ENCODE measurements at places on chromosomes 12 and 14.

DNA sequence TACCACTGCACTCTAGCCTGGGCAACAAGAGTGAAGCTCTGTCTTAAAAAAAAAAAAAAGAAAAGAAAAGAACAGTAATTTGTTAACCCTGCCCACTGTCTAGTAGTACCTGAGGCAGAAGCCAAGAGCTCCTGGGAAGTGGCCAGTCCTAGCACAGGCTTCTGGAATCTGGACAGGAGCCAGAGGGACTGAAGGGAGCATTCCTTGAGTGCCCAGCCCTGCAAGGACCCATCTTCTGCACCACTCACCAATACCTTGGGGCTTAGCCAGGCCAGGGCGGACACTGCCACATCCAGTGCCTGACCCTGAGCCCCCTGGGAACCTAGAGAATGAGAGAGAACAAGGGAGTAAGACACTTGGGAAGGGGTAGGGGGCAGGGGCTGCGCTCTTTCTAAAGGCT is 33.7 kb downstream of the PARP2 start:
- DNase-seq, result no peak

DNA sequence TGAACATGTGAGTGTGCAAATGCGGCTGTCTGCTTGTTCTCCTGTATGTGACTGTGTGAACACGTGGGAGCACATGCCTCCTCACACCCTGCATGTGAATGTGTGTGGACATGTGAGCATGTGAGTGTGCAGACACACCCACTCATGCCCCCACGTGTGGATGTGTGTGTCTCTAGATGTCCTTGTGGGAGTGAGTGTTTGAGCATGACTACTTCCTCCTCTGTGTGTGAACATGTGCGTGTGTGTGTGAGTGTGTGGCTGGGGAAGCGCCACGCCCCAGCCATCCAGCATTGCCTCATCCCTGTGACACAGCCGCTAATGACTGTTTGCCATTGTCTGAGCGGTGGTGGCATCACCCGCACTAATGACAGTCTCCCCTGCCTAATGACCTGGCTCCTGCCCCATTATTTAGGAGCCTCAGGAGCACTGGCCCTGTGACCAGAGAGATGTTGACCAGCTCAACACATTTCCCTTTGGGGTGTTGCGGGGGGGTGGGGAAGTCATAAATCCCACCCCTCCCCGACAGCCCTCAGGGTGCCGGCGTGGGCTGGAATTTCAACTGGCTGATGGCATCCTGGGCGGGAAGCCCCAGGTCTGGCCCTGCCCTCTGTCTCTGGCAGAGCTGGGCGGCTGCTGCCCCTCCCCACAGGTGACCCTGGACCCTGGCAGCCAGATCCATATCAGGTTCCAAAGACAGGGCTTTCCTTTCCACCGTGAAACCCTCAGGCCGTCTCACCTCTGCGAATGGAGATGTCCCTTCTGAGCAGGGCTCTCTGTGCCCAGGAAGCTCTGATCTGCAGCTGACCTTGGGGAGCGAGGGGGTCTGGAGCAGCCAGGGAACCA is 11.5 kb upstream of the KRT80 start:
- DNase-seq, result no peak

DNA sequence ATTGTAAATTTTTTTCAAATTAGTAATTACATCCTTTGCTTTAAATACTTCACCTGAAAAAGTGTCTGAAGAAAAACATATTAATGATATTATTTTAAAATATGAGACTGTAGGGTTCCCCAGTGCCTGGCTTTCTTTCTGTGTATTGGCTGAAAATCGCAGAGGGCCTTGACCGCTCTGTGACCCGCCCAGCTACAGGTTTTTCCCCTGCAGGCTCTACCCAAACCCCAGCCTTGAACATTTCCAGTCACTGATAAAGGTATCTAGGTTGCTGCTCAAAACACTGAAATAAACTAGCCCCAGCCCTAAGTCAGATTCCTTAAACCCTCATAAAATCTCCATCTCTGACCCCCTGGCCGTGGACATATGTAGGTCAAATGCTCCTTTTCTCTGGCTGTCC is 11.9 kb downstream of the KLRG1 start:
- no peak for DNase-seq

DNA sequence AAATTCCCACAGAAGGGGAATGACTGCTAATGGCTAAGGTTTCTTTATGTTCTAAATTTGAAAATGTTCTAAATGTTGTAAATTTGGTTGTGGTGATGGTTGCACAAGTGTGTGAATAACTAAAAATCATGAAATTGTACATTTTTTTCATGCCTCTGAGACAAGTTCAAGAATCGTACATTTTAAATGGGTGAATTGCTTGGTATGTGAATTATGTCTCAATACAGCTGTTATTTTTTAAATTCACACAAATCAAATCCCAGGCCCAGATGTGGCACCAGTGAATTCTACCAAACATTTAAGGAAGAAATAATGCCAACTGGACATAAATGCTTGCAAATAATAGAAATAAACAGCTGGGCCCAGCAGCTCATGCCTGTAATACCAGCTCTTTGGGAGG is 28.6 kb upstream of the RND1 start:
- no peak for DNase-seq

DNA sequence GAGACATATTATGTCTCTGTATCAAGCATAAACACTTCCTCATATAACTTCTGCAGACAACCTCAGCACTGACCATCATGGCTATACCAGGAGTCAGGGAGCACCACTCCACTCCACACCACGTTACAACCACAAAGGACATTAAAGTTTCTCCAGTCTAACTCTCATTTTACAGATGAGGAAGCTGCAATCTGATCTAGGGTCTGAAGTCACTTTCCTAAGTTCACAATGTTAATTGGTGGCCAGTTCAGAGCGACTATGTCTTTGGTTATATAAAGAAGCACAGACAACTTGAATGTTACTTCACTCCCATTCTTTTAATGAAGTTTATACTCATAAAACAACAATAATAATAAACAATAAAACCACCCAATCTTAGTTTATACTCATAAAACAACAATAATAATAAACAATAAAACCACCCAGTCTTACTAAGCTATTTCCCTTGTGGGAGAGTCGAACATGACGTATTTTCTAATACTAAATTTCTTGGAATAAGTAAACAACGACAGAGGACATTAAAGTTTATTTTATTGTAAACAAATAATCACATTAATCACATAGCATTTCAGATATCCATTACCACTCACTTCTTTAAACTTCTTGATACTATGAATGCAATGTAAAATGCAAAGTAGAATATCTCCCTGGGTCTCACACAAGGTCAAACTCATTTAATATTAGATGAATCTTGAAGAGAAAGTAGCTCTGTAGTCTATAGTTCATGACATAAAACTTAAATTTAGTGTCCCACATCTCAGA is 72.4 kb upstream of the SSTR1 start:
- DNase-seq, result no peak

- DNase-seq, result no peak
Measured at GRCh38 chr14:46480817-46481216, 170.8 kb downstream of the RPL10L start.

GRCh38 chr12:92608151-92609091 is 94.4 kb upstream of the PLEKHG7 start:
- DNase-seq, result no peak

DNA sequence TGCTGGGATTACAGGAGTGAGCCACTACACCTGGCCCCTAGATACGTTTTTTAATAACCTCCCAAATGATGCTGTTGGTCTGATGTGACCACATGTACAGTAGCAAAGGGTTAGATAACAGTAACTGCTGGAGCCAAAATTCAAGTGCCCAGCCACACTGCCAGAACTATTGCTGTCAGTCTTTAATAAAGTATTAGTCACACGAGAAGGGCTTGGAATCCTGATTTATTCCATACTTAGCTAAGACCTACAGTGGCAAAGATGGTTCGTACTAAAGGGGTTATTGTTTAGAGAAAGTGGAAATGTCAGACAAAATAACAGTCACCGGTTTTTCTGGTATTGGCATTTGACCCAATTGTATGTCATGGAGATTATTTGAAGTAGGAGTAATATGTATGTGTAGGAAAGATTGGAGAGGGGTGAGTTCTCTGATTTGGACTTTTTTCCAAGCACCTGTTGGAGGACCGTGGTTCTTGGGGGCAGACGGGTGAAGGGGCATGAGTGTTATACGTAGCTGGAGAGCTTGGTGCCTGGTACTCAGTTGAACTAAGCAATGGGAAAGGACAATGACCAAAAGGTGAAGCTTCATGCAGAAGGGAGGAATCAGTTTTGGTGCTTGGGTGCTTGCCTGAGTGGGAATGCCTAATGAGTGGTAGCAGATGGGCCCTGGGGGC is 9.7 kb downstream of the TUBA1C start:
- no peak for DNase-seq

DNA sequence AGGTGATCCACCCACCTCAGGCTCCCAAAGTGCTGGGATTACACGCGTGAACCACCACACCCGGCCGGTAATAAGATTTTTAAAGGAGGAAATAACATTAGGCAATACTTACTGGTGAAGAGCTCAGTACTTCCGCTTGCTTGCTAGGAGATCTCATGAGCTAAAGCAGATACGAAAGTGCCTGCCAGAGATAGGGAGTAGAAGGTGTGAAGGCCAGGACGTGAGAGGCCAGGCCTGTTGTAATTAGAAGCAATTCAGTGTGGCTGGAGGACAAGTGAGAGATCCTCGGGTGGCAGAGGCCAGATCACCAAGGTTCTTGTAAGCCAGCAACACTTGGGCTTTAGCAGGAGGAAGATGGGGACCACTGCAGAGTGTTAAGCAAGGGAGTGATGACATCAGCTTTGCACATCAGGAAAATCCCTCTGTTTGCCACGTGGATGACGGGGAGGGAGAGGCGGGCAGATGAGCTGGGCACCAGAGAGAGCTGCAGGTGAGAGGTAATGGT is 7.6 kb downstream of the TECPR2 start:
- no peak for DNase-seq

DNA sequence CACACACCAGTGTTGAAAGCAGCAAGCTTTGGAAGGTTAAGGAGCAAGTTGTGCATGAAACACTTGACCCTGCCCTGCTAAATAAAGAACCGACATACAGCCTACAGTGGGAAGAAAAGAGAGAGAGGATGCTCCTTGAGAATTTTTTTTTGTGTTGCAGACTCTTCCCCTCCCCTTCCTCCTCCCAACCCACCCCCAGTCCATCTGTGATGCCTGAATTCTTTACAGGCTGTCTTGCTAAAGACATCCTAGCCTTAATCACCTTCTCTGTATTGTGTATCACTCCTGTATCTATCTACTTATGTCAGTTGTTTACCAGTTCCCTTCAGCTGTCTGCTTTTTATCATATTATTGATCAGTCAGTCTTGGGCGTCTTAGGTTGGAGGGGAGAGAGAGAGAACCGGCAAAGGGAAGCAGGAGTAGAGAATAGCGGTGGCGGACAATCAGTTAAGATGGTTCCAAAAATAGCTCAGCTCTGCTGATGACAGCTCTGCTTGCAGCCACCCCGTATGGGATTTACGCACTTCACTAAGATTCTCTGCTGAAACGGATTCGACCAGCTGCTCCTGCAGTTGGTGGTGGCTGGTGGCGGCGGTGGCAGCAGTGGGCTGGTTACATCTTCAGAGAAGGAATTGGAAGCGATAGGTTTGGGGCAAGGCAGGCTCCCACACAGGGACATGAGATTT is 664.7 kb downstream of the NRXN3 start:
- no peak for DNase-seq

GRCh38 chr12:4446335-4446734 is 720 bp upstream of the FGF6 start:
- no peak for DNase-seq

GRCh38 chr14:47208434-47208833 is 467.0 kb downstream of the MDGA2 start:
- DNase-seq, result no peak

- no peak for DNase-seq
Measured at GRCh38 chr14:44653641-44654040, 146.6 kb upstream of the FSCB start.

GRCh38 chr14:103753774-103754173 is 38.2 kb downstream of the ZFYVE21 start:
- DNase-seq, result no peak

GRCh38 chr14:106665814-106666213 is 1139.4 kb downstream of the TMEM121 start:
- no peak for DNase-seq
